Putamen (tissue), 1 donor: ENCODE measurements at places on chromosomes 1 and 21.

DNA sequence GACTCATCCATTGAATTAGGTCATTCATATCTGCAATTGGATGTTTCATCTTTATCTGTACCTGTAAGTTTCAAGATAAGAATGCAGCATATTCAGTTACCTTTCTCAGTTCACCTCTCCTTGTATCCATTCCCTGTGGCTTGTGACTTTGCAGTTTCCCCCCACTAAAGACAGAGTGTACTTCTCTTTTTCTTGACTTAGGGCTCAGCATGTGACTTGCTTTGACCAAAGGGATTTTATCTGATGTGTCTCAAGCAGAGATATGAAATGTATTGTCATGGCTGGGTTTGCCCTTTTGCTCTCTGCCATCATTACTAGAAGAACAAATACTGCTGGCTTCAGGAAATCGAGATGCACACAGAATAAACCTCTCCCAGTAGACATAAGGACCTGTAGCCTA, 754.8 kb downstream of the ADGRL2 start:
- DNase-seq = no peak

DNA sequence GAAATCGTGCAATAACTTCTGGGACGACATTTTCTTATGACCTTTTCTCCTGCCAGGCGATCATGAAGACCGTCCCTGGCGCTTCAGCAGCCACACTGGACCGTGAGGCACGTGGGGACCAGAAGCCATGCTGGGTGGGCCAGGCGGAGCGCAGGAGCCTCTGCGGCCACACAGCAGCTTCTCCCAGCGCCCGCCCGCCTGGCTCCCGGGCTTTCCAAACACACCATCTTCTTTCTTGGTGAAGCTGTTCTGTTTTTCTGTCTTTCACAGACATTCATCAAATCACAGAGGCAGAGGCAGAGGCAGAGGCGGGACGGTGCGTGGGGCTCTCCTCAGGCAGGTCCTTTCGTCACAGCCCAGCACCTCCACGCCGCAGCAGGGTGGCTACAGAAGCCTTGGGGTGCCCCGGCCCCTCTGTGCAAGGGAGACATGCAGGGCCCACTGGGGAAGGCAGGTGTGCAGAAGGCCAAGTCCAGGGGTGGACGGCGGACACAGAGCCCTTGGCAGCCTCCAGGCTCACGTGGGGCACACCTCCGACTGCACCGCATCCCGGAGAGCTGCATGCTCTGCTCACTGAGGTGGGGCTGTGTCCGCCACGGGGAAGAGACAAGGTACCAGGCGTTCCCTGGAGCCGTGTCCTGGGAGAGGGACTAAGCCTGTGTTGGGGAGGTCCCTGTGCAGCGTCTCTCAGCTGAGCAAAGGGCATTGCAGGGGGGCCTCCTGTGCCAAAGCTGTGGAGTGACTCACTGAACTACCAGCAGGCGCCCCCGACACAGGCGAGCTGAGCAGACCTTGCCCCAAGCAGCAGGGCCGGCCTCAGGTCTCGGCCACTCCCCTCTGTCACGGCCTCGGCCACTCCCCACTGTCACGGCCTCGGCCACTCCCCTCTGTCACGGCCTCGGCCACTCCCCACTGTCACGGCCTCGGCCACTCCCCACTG, 2.6 kb upstream of the TMEM240 start:
- DNase-seq = no peak

GRCh38 chr21:28496517-28496916, 496.2 kb downstream of the LTN1 start:
- DNase-seq = no peak

DNA sequence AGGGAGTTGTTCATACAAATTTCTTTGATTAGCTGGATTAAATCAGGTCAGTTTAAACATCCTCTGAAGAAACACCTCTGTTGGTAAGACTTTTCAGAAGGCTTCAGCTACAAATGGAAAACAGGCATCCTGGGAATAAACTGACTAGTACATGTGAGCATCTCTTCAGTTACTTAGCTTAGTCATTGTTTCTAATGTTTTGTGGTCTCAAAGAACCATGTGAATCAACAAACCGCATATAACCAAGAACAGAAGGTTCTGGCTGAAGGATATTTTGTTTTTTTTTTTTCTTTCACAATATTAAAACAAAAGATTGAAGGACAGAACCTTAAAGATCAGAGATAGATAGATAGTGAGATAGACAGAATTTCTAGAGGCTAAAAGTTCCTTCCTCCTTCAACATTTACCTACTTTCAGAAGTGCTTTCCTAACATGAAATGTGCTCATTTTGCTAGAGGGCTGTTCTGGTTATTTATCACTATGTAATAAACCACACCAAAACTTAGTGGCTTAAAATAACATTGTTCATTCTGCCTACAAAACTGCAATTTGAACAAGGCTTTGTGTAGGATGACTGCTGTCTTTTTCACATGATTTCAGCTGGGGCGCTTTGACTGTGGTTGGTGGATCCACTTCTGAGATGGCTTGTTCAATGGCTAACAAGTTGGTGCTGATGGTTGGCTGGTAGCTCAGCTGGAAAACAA, 119.8 kb upstream of the PTGFR start:
- DNase-seq = no peak

- DNase-seq = peak; percentile 24
These were observed 111.5 kb downstream of the CCDC185 start for GRCh38 chr1:223504741-223505140.

DNA sequence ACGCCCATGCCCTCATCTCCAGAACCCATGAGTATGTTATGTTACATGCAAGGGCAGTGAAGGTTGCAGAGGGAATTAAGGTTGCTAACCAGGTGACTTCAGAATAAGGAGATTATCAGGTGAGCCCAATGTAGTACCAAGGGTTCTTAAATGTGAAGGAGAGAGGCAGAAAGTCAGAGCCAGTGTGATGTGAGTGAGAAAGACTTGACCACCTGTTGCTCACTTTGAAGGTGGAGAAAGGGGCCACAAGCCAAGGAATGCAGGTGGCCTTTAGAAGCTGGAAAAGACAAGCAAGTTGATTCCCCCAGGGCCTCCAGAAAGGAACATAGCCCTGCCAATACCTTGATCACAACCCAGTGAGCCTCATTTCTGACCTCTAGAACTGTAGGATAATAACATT, 84.7 kb upstream of the CLDN14 start:
- no peak for DNase-seq

GRCh38 chr21:44415073-44416025, 40.0 kb upstream of the LRRC3 start:
- no peak for DNase-seq

DNA sequence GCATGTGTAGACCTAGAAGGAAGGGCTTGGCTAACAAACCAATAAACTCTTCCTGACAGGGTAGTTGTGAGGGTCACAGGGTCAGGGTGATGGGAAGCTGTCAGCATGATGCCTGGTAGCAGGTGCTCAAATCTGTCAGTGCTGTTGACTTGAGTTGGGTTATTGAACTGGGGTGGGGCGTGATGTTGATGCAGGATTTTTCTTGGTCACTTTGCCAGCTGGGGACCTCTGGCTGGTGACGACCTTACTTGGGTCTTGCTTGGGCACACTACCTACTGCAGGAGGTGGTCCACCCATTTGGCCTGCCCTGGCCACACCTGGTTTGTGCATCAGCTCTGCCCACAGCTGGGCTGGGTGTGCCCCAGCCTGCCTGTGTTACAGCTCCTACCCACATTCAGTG, 624.4 kb downstream of the PTPRU start:
- DNase-seq = no peak

GRCh38 chr1:236338096-236338495, 56.0 kb upstream of the EDARADD start:
- no peak for DNase-seq

GRCh38 chr1:110076789-110077500, 6.5 kb upstream of the ALX3 start:
- DNase-seq = no peak

DNA sequence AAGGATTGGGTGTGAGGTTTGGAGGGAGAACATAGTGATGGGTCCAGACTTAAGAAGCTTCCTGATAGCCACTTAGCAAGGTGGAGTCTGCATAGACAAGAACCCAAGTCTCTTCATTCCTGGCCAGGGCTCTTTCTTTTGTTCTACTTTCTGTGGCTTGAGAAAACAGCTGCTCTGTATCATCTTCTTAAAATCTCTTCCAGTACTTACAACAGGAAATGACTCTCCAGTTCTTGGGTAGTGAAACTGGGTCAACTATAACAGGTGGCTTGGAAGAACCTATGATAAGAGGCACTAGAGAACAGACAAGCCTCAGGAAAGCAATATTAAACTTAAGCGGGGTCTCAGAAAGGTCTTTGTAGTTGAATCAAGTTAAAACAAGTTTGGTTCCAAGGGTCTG, 148.1 kb upstream of the USP24 start:
- DNase-seq = no peak

- DNase-seq = no peak
These were observed 280.5 kb downstream of the RRAGC start for GRCh38 chr1:38579056-38579455.

GRCh38 chr1:246726255-246726679, 2.1 kb downstream of the SCCPDH start:
- DNase-seq = no peak

DNA sequence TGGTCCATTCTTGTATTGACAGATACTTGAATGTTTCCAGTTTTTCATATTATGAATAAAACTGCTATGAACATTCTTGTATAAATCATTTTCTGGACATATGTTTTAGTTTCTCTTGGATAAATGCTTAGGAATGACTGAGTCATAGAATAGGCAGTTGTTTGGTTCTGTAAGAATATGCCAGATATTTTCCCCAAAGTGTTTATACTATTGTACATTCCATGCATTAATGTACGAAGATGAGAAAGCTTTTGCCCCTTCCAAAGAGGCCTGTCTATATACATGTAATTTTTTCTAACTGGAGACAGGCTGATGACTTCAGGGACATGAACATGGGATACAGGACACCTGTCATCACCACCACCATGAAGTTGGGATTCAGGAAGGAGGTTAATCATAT, 11.3 kb downstream of the NBPF3 start:
- DNase-seq = no peak

- DNase-seq = no peak
These were observed 609 bp upstream of the CHTOP start for GRCh38 chr1:153633161-153633753.

- DNase-seq = no peak
These were observed 28.4 kb downstream of the TMCO4 start for GRCh38 chr1:19771350-19771749.

DNA sequence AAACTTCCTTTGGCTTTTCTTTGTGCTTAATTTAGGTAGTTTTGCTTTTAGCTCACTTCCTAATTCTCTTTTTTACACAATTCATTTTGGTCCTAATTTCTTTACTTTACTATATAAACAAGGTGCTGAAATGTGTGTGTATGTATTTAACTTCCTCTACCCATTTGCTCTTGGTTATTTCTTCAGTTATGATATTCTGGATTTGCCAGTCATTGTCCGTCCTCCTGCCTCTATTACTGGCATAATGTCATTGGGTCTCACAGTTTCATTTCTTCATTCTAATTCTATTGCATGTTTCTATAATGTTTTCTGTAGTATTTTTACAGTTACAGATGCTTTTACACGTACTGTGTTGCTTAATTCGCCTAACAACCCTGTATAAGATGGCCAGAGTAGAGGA, 96.2 kb downstream of the ZMYM4 start:
- DNase-seq = no peak

DNA sequence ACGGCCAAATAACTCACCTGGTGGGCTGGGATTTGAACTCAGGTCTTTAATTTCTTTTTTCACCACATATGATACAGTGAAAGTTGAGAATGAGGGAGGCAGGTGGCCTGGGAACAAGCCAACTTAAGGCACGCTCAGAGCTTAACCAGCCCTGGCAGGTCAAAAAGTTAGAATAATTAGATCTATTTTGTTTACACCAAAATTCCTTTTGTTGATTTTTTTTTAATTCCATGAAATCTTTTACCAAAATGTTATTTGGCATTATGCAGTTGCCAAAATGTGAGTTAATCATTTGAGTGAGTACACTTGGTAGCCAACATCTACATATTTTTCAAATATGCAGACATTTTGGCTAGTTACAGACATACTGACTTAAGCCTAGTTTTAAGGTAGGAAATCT, 36.8 kb downstream of the LHX8 start:
- DNase-seq = no peak

DNA sequence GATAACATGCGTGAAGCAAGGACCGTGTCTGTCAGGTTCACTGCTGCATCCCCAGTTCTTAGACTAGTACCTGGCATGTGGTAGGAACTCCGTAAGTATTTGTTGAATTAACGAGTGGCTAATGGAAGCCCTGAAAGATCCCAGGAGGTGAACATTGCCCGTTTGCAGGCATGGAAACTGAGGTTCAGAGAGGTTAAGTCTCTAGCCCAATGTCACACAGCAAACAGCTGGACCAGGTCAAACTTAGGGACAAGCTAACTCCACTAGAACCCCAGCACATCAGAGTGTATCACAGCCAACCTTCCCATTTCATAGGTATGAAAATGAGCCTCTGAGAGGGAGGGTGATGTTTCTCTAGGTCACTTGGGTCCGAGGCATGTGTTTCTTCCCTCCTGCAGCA, 27.6 kb downstream of the RAP1GAP start:
- no peak for DNase-seq
